Midbrain (tissue), 1 donor: ENCODE measurements at places on chromosomes 4 and X.

- DNase-seq = no peak
These were observed 37.4 kb downstream of the MGARP start for GRCh38 chr4:139242511-139243051.

DNA sequence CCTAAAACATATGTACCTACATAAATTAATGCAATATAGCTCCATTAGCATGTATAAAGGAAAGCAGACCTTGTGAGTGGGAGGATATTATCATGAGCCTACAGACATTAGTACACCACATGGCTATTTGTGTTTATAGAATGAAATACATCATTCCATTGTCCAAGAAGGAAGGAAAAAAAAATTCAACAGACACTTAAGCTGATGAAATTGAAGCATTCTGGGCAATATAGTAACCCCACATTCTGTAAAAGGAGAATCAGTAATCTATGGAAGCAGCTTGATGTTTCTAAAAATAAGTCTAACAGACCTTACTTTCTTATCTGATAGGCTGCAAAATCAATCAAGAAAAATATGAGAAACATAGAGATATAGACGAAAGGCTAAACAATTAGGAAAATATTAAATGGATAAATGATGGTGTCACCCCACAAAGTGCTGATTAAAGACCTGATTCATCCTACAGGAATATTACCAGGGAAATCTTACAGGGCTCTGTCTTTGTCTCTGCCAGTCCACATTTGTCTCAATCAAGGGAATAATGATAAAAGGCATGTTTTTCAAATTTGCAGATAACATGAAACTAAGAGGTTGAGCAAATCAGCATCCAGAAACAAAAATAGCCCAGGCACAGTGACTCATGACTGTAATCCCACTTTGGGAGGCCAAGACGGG, 76.8 kb downstream of the COMMD8 start:
- no peak for DNase-seq

DNA sequence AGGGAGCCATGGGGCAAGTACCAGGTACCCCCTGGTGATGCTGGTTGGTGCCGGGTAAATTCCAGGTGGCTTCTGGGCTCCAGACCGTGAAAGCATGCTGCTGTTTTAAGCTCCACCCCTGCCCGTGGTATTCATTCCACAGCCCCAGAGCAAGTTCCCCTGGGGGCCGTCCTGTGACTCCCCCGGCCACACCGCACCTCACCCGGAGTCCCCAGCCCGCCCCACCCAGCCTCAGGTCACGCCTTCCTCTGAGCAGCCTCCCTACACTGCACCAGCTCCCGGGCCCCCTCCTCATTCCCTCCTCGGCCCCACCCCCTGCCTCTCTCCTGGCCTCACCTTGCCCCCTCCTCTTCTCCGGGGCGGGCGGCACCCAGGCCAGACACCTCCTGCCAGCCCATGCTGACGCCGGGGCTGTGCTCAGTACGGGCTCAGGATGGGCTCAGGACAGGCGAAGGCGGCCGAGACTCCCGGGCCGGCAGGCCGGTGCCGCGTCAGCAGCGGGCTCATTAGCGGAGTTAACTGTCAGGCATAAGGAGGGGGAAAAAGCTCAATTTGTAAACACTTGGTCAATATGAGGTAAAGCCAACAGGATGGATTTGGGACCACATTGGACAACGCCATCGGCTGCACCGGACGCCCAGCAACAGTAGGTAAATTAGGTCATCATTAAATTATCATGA, 127.4 kb downstream of the FAM53A start:
- DNase-seq = no peak

GRCh38 chrX:9805956-9806355, 19.7 kb downstream of the SHROOM2 start:
- no peak for DNase-seq

DNA sequence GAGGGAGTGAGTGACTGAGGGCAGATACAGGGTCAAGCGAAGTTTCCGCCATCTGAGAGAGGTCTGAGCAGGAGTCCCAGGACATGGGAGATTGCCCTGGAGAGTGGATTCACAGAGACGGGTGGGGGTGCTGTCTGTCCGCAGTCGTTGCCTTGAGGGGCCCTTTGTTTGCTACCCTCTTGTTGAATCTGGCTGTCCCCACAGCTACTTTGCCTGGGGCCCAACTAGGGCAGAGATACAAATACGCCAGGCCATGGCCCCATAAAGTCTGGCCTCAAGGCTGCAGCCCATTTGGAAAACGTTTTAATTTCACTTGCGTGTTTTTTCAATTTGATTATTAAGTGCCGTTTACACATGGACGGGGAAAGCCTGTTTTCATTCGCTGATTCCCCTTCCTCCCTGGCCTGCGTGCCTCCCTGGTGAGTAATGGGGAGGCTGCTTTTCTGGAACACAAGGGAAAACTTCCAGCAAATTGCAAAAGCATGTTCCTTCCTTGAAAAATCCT, 134.4 kb downstream of the SMIM20 start:
- no peak for DNase-seq

DNA sequence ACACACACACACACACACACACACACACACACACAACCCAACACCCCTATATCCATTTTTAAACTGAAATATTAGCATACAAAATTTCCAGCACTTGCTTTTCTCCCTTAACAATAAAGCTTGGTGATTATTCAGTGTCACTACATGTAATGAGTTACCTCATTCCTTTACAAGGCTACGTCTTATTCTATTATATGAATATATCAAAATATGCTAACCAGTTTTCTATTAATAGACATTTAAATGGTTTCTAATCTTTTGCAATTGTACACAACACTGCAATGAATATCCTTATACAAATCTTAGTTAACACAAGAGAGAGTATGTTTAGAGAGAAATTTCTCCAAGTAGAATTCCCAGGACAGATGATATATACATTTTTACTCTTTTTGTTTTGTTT, 14.2 kb downstream of the ZNF81 start:
- no peak for DNase-seq

GRCh38 chr4:56078866-56079265, 130.1 kb downstream of the CEP135 start:
- DNase-seq = peak; percentile 39

DNA sequence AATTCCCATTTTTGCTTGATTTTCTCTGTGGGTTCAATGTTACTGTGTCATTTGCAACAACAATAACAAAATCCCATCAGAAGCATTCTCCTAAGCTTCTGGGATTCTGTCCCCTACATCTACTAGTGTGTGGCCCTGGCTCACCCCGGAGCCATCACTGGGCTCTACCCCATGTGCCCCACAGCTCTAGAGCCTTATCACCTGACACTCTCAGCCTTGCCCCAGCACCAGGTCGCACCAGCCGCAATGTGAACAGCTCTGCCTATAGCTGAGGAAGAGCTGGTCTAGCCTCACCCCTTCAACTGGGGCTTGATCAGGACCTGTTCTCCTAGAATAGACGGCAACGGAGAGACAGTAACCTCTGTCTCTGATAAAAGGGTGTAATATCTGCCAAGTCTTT, 161.7 kb downstream of the SHROOM3 start:
- DNase-seq = no peak

DNA sequence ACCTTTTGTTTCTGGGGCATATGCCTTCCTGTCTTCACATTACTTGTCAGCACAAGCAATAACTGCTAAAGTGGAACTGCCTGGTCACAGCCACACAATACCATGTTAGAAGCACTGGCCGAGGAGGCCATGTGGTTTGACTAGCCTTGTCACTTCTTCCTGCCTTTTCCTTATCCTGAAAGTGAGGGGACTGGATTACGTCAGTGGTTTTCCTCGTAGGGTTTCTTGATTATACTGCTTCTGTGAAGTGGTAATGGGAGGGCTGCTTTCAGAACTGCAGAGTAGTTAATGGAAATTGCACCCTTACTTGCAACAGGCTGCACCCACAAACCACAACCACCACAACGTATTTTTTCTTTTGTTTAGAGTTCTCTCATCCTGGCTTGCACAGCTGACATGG, 26.6 kb downstream of the ZRSR2 start:
- DNase-seq = no peak

DNA sequence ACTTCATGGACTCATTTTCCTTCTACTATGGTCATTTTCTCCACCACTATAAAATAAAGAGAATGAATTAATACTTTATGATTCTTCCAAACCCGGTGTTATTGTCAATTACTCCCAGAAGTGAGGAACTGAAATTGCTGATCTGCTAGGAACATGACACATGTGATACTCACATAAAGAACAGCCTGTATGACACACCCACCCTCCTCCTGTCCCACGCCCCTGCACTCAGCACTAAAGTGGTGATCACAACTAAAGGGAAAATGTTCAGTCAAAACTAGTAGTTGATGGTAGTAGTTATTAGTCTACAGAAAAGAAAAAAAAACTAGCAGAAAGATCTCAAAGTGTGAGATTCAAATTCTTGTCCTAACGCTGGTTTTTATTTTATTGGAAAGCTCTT, 1508.3 kb downstream of the RAPGEF2 start:
- no peak for DNase-seq

DNA sequence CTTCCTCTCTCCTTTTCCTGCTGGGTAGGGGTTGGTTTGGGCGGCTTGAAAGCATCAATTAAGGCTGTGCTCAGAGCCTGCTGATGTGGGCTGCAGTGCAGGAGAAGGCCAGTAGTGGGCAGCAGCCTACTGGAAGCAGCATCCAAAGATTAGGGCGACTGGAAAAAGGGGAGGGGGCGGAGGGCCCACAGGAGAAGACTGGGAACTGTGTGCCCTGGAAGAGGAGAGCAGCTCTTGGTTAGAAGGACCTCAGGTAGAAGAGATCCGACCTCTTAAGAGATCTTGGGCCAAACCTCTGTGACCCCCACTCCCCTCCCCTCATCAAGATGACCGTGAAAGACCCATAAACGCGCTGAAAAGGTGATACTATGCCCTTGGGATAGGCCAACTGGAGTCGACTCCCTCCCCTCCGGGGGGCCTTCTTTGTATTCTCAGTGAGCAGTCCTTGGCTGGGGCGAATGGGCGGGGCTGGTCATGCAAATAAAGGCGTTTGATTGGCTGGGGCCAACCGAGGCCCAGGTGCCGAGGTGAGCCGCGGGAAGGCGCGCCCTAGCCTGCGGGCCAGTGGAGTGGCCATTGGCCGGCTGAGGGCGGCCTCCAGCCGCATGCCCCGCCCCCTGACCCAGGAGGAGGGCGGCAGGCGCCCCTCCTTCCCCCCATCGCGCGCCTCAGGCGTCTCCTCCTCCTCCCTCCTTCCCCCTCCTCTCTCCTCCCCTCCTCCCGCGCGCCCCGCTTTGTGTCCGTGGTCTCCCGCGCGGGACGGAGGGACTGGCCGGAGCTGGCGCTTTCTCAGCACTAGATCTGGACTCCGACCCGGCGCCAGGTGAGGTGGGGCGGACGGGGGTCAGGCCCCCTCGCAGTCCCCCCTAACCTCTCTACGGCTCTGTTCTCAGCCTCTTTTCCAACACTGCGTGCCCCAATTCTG, 10.1 kb downstream of the DLG3 start:
- no peak for DNase-seq

GRCh38 chr4:33296876-33297455, 2576.8 kb downstream of the PCDH7 start:
- DNase-seq = no peak

GRCh38 chr4:67684839-67685531, 16.0 kb downstream of the UBA6 start:
- no peak for DNase-seq

GRCh38 chrX:50495616-50496015, 25.0 kb upstream of the DGKK start:
- DNase-seq = no peak

GRCh38 chr4:150479657-150480056, 102.3 kb upstream of the MAB21L2 start:
- DNase-seq = no peak

GRCh38 chr4:168972596-168972995, 37.5 kb downstream of the CBR4 start:
- no peak for DNase-seq

DNA sequence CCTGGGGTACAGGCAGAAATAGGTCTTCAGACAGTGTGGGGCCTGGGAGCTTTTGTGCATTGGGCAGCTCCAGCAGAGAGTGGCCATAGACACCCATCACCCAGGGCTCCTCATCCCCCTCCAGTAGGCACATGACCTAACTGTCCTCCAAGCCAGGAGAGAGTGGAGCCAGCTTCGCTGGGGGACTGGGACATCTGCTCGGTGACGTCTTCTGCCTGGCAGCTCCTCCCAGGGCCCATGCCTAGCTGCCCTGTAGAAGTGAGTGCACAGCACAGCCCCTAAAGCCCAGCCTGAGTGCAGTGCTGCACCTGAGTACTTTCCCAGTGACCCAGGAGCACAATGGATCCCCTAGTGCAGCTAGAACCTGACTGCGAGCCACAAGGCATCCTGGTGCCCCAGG, 279.7 kb upstream of the SLC7A11 start:
- DNase-seq = no peak

DNA sequence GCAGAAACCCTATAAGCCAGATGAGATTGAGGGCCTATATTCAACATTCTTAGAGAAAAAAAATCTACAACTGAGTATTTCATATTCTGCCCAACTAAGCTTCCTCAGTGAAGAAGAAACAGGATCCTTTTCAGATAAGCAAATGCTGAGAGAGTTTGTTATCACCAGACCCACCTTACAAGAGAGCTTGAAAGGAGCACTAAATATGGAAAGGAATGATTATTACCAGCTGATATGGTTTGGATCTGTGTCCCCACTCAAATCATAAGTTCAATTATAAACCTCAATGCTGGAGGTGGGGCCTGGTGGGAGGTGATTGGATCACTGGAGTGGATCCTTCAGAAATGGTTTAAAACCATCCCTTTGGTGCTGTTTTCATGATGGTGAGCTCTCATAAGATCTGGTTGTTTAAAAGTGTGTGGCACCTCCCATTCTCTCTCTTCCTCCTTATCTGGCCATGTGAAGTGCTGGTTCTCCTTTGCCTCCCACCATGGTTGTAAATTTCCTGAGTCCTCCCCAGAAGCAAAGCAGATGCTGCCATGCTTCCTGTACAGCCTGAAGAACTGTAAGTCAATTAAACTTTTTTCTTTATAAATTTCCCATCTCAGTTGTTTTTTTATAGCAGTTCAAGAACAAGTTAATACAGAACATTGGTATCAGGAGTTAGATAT, 144.2 kb downstream of the MSN start:
- no peak for DNase-seq

DNA sequence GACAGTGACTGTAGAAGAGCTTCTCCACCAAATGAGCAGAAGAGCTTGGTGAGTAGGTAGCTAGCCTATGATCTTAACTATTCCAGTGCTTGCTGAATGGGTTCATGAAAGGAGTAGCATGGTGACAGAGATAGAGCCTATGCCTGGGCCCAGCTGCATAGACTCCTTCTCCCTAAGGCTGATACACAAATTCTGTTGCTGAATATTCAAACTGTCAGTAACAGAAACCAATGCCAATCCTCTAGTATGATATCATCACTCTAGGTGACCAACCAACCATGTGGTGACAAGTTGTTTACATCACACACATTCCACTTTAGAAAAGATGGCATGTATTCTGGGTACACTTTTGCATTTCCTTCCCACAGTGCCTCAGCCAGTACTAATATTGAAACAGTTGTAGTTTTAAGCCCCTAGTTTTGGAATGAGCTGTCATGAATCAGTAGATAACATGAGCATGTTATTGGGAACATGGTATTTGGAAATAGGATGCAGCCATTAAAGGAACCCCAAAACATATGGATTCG, 103.4 kb upstream of the GRXCR1 start:
- DNase-seq = no peak

GRCh38 chr4:113582737-113583136, 178.8 kb downstream of the CAMK2D start:
- DNase-seq = no peak
